ENCODE measurements at places on chromosomes 2 and 18.

- DNase-seq = no peak
These were observed 225.2 kb downstream of the SLC4A3 start for GRCh38 chr2:219852626-219853025.

GRCh38 chr2:17104454-17104853 is 413.8 kb downstream of the RAD51AP2 start:
- no peak for DNase-seq

GRCh38 chr2:190342611-190343010 is 778 bp upstream of the INPP1 start:
- no peak for DNase-seq

DNA sequence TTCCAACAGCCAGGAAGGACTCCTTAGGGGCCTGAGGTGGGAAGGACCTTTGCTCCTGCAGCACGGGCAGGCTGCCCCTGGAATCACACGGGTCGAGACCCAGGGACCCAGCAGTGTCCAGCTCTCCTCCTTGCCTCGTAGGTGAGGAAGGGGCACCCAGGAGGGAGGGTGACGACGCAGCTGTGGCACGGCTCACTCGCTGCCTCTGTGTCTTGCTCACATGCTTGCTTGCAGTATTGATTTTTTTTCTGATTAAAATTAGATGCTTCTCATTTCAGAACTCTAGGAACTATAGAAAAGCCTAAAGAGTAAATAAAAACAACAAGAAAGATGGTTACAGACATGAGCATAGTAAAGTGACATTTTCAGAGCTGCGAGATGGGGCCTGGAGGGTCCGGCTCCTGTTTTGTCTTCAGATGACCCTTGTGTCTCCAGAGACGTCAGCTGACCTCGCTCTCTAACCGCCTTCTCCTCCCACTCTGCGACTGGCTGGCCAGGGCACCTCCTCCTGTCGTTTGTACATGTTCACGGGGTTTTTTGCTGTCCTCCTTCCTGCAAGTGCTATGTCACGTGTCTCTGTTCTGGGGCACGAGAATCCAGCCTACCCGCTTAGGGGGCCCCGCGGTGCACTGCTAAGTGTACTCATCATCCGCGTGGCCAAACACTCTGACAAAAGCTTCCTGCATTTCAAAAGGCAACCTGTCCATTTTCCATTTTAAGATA is 65.7 kb upstream of the ZNF236 start:
- no peak for DNase-seq

GRCh38 chr2:239640210-239640609 is 239.4 kb upstream of the HDAC4 start:
- DNase-seq = no peak

- no peak for DNase-seq
These were observed 322.9 kb downstream of the DYSF start for GRCh38 chr2:71776227-71776626.

GRCh38 chr2:241851325-241852115 is 7.2 kb downstream of the PDCD1 start:
- DNase-seq = no peak

- no peak for DNase-seq
These were observed 227.8 kb upstream of the RBBP8 start for GRCh38 chr18:22705328-22705727.

GRCh38 chr2:158740127-158740526 is 55.0 kb upstream of the DAPL1 start:
- DNase-seq = no peak

DNA sequence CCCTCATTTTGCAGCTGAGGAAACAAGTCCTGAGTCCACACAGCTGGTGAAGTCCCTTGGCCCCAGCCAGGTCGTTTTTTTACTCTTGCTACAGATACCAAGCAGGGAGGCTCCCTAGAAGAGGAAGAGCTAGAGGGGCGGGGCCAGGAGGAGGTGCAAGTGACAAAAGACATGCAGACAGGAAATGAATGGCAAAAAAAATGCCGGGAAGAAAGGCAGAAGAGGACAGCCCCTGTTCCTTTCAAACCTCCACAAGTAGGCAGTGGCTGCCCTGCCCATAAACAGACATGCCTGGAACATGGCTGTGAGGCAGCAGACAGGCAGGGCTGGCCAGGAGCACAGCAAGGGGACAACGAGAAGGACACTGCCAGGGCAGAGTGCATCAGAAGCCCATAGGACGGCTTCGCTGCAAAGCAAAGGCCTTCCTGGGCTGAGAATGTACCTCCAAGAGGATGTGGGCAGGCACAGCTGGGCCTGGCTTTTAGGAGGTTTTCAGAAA is 108.7 kb downstream of the ZBTB7C start:
- peak; percentile 48 for DNase-seq

DNA sequence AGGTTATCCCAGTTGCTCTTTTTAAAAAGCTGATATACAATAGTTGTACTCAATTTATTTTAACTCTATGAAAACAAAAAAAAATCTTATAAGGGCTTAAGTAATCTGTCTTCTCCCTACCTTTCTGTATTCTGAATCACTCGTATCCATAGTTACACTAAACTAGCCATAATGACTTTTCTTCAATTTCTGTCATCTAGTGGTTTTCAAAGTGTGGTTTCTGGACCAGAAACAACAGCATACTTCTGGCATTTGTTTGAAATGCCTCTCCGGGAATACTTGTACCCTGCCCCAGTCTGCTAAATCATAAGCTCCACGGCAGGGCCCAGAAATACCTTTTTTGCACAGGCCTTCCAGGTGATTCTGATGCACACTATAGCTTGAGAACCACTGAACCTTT is 253.6 kb downstream of the LRRTM4 start:
- no peak for DNase-seq

- no peak for DNase-seq
These were observed 146.3 kb downstream of the GALR1 start for GRCh38 chr18:77395953-77396352.

DNA sequence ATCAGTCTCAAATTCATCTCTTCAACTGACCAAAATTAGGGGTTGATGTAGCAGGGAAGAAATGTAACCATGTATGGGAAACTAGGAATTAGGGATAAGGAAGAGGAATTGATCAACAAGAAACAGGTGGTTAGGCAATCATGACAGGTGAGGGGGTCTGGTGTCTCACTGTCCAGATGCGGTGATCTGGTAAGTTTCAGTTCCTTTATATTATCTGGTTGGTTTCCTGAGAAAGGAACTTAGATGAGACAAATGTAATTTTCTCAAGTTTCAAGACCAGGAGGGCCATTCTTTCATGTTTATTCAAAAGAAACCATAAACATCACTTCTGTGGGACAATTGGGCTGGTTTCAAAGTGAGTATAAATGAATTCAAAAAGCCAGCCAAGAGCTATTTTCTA is 306.2 kb upstream of the KCNJ3 start:
- DNase-seq = no peak

DNA sequence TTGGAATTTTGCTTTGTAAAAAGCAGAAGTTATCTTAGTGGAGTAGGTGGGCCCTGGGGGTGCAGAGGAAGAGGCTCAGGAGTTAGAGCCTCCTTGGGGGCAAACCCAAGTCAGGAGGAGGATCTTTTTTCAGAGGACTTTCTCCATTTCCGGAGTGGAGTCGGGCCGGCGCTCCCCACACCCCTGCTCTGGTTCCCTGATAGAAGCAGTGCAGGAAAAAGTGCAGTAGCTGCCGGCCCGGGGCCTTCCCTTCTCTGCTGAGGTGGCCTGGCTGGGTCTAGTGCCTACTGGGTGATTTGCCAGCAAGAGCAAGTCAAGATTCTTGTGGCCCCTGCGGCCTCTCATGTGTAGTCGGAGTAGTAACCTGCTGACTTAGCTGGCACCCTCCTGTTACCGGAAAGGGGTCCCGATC is 124.2 kb upstream of the HS6ST1 start:
- DNase-seq = no peak

DNA sequence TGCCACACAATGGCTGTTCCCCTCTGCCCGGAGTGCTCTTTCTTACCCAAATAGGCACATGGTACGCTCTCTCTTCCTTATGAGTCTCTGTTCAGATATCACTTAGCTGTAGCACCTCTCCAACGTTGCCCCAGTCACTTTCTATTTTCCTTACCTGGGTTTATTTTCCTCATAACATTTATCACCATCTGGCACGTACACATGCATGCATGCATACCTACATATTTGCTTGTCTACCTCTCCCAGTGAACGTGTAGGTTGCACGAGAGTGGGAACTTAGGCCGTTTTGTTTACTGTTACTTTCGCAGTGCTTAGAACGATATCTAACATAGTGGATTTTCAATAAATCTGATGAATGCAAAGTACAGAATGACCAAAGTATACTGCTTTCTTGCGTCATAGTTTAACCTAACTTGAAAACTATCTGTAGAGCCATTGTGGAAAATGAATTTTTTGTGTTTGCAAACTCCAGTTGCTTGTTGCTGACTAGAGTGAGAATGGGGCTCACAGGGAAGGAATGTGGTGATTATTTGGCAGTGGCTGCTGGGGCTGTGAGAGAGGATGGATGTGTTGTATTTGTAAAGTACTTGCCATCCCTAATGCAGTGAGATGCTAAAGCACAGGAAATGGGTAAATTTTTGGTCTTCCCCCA is 47.1 kb downstream of the ACSL3 start:
- no peak for DNase-seq

DNA sequence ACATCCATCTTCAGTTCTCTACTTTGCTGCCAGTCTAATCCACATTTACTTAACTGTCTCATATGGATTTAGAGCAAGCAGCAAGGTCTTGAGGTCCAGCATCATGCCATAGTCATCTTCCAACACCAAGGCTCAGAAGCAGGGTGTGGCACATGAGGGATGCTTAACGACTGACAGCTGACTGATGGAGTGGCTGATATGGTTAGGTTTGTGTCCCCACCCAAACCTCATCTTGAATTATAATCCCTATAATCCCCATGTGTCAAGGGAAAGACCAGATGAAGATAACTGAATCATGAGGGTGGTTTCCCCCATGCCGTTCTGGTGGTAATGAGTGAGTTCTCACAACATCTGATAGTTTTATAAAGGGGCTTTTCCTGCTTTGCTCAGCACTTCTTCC is 257.3 kb downstream of the NBAS start:
- DNase-seq = no peak

DNA sequence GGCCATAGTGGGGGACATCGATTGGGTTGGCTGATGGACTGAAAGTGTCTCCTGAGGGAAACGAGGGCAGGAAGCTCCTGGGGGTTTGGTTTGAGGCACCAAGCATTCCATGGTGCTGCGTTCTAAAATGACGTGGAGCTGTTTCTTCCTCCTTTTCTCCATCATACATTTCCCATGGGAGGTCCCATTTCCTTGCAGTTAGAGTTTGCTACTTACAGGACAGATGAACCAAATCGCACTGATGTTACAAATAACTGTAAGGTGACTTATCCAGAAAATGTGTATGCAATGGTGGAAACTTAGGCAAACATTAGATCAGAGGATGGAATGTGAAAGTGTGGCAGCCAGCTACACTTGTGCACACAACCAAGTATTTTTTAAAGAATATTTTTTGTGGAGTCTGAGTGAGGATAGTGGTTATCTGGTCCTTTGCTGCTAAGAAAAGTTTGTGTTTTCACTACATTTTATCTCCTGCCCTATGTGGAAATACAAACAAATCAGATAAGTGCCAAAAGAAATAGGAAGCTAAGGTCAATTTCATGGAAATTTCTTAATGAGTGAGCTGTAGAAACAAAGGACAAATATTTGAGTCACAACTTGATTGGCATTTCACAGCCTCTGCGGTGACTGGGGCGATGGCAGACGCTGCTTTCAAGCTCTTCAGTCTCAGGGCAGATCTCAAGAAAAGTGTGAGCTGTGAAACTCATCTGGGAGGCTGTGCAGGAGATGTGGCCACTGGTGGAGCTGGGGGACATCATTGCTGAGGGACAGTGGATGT is 256.2 kb downstream of the TSN start:
- DNase-seq = no peak

Data from NCI-H1092 (cell line).